ENCODE measurements at places on chromosomes 12 and 14.

- no peak for DNase-seq
- no peaks in the 10 kb centered on the region for H3K4me1 ChIP-seq
- no peak overlapping the region for H3K4me3 ChIP-seq
- no peaks in the 10 kb centered on the region for H3K36me3 ChIP-seq
- H3K27ac ChIP-seq: no peak overlapping the region
Measured at GRCh38 chr12:112833267-112833666, 41.7 kb downstream of the RPH3A start.

- DNase-seq: no peak
- no peak overlapping the region for H3K4me3 ChIP-seq
- H3K27me3 ChIP-seq: no peaks in the 10 kb centered on the region
- H3K4me1 ChIP-seq: no peaks in the 10 kb centered on the region
- no peaks in the 10 kb centered on the region for H3K36me3 ChIP-seq
Measured at GRCh38 chr12:19031032-19031431, 98.5 kb upstream of the PLEKHA5 start.

- peaks cover 5% of the 10 kb centered on the region for H3K4me1 ChIP-seq
- no peaks in the 10 kb centered on the region for H3K36me3 ChIP-seq
- DNase-seq: no peak
- H3K27me3 ChIP-seq: no peaks in the 10 kb centered on the region
- H3K4me3 ChIP-seq: no peak overlapping the region
Measured at GRCh38 chr14:90721619-90722305, 94.5 kb downstream of the TTC7B start.

GRCh38 chr12:81164827-81165226, 86.9 kb downstream of the ACSS3 start:
- no peak overlapping the region for H3K4me3 ChIP-seq
- DNase-seq: no peak
- no peaks in the 10 kb centered on the region for H3K4me1 ChIP-seq
- H3K36me3 ChIP-seq: no peaks in the 10 kb centered on the region
- no peak overlapping the region for H3K27ac ChIP-seq

DNA sequence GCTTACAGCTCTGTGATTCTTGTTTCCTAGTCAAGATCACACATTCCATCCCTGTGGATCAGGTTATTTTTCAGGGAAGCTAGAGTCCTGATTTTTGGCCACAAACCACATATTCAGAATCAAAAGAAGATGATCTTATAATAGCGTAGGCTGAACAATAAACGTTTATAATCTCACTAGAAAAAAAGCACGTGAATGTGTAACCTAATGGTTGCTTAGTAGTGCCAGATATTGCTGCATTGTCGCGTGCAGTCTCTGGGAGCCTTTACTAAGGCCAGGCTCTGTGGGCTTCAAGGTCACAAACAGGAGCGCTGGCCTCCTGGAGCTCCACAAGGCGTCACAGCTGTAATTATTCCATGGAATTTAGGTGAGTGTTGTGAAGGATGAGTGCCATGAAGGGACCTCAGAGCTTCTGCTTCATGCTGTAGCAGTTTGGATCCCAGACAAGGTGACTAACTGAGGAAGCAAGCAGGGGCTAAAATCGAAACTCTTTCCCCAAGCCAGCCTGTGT, 17.4 kb downstream of the CDKN1B start:
- no peak overlapping the region for H3K4me3 ChIP-seq
- DNase-seq: no peak
- H3K27me3 ChIP-seq: no peaks in the 10 kb centered on the region
- no peaks in the 10 kb centered on the region for H3K4me1 ChIP-seq
- H3K36me3 ChIP-seq: no peaks in the 10 kb centered on the region

DNA sequence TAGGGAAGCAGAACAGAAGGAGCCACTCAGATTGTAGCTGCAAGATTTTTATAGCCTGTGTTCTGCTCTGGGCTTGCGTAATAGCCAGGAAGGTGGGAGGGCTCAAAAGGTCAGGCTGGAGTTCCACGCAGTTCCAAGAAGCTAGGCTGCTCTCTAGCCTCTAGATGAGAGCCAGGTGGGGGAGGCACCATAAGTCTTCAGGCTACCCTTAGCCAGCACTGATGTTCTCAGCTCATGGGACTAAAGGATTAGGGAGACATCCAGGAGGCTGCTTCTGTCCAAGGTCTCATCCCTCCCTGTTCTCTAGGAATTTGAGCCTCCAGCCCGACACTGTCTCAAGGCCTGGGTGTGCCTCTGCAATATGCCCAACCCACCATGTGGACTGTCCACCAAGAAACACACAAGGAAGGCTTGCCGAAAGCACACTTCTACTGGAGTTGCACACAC, 1.7 kb downstream of the LMBR1L start:
- H3K27me3 ChIP-seq: no peaks in the 10 kb centered on the region
- H3K36me3 ChIP-seq: peaks cover 1% of the 10 kb centered on the region
- no peak for DNase-seq
- peak overlapping the region; percentile 88 for H3K4me3 ChIP-seq
- H3K4me1 ChIP-seq: no peaks in the 10 kb centered on the region

- H3K27ac ChIP-seq: no peak overlapping the region
- no peaks in the 10 kb centered on the region for H3K36me3 ChIP-seq
- H3K4me3 ChIP-seq: no peak overlapping the region
- DNase-seq: no peak
- no peaks in the 10 kb centered on the region for H3K4me1 ChIP-seq
Measured at GRCh38 chr12:119721306-119721705, 53.4 kb downstream of the PRKAB1 start.

- no peaks in the 10 kb centered on the region for H3K27me3 ChIP-seq
- no peaks in the 10 kb centered on the region for H3K4me1 ChIP-seq
- H3K4me3 ChIP-seq: no peak overlapping the region
- H3K36me3 ChIP-seq: peaks cover 23% of the 10 kb centered on the region
Measured at GRCh38 chr14:102050625-102051024, 36.2 kb downstream of the HSP90AA1 start.

DNA sequence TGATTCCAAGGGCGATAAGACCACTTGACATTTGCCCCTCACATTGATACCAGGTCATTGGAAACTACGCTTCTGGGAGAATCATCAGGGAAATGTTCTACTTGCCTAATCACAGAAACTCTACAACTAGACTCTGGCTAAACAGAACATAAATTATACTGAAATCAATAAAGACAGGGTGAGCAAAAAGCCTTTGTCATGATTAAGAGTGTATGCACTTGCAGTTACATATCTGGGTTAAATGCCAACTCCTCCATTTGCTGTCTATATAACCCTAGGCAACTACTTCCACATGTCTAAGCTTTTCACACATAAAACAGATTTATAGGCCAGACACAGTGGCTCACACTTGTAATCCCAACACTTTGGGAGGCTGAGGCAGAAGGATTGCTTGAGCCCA, 125.7 kb downstream of the PHLDA1 start:
- DNase-seq: no peak
- no peaks in the 10 kb centered on the region for H3K36me3 ChIP-seq
- no peak overlapping the region for H3K4me3 ChIP-seq
- no peak overlapping the region for H3K27ac ChIP-seq
- H3K27me3 ChIP-seq: no peaks in the 10 kb centered on the region

DNA sequence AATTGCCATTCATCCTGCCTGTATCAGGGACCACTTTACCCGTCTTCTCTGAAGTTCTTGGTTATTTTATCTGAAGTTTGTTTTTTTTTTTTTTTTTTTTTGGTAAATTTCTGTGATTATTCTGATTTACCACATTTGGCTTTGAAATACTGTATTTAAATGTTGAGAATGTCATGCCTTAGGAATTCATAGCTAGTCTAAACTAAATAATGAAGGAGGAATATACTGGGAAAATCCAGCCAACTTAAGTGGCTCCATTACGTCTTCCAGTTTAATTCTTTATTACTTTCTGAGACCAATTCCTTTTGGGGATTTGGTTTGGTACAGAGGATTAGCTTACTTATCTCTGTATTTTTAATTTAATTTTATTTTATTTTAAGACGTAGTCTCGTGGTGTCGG, 60.3 kb upstream of the KCNMB4 start:
- no peaks in the 10 kb centered on the region for H3K4me1 ChIP-seq
- H3K27ac ChIP-seq: no peak overlapping the region
- H3K36me3 ChIP-seq: no peaks in the 10 kb centered on the region

- H3K27ac ChIP-seq: no peak overlapping the region
- H3K4me1 ChIP-seq: no peaks in the 10 kb centered on the region
- H3K4me3 ChIP-seq: no peak overlapping the region
Measured at GRCh38 chr12:92470608-92471021, 232.2 kb upstream of the PLEKHG7 start.

DNA sequence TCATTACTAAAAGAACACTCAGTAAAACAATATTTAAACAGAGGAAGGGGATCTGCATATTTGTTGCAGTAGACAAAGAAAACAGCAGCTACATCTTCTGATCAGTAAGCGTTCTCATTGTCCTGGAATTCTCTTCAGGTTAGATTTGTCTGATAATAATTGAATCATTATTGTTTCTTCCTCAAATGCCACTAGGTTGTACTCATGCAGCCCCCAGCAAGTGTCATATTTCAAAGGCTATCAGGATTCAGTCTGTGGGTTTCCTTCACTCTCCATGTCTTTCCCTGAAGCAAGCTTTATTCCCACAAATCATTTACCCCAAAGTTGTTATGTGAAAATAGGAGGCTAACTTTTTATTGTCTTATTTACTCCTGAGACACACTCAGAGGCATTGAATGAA, 14.7 kb downstream of the PIK3C2G start:
- H3K4me1 ChIP-seq: no peaks in the 10 kb centered on the region
- H3K27ac ChIP-seq: no peak overlapping the region
- no peaks in the 10 kb centered on the region for H3K36me3 ChIP-seq
- H3K27me3 ChIP-seq: no peaks in the 10 kb centered on the region
- DNase-seq: no peak

DNA sequence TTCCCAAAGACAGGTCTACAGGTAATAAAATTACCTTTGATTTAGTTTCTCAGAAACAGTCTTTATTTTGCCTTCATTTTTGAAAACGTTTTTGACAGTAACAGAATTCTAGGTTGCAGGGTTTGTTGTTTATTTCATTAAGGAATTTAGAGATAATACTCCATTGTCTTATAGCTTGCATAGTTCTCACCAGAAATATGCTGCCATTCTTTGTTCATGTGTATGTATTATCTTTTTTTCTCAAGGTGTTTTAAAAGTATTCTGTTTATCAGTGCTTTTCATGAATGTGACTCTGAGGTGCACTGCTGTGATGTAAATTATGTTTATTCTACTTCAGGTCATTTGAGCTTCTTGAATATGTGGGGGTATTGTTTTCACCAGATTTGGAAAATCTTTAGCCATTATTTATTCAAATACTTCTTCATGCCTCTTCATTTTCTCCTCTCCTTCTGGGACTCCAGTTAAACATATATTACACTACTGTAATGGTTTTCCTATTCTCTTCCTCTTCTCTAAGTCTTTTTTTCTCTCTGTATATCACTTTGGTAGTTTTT, 32.7 kb downstream of the ZNF605 start:
- no peak for DNase-seq
- no peaks in the 10 kb centered on the region for H3K36me3 ChIP-seq
- no peak overlapping the region for H3K4me3 ChIP-seq
- H3K27ac ChIP-seq: no peak overlapping the region
- H3K4me1 ChIP-seq: no peaks in the 10 kb centered on the region
- H3K27me3 ChIP-seq: no peaks in the 10 kb centered on the region

GRCh38 chr12:104579718-104580495, 123.2 kb downstream of the CHST11 start:
- no peak for DNase-seq
- no peak overlapping the region for H3K4me3 ChIP-seq
- no peaks in the 10 kb centered on the region for H3K27me3 ChIP-seq
- H3K36me3 ChIP-seq: no peaks in the 10 kb centered on the region

- no peaks in the 10 kb centered on the region for H3K4me1 ChIP-seq
Measured at GRCh38 chr12:29552994-29553748, 55.7 kb upstream of the OVCH1 start.

DNA sequence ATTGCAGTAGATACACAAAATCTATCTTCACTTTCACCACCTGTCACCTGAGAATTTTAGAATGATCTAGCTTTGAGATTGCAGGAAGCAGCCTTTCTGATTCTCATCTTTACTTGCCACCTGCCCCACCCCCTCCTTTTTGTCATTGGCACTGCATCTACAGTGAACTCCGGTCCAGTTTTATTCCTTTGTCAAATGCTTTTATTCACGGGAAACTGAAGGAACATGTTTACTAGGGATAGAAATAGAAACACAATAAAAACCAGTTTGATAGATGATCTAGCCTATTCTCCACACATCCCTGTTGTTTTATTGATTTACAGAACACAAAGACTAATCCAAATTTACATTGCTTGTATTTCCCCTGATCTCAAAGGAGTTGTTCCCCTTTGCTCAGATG, 471.7 kb upstream of the STXBP6 start:
- H3K4me3 ChIP-seq: no peak overlapping the region
- H3K36me3 ChIP-seq: no peaks in the 10 kb centered on the region
- H3K4me1 ChIP-seq: no peaks in the 10 kb centered on the region
- H3K27ac ChIP-seq: no peak overlapping the region

GRCh38 chr12:77253321-77253720, 188.0 kb upstream of the E2F7 start:
- no peak overlapping the region for H3K27ac ChIP-seq
- DNase-seq: no peak
- no peaks in the 10 kb centered on the region for H3K36me3 ChIP-seq
- H3K4me1 ChIP-seq: no peaks in the 10 kb centered on the region
- no peak overlapping the region for H3K4me3 ChIP-seq

DNA sequence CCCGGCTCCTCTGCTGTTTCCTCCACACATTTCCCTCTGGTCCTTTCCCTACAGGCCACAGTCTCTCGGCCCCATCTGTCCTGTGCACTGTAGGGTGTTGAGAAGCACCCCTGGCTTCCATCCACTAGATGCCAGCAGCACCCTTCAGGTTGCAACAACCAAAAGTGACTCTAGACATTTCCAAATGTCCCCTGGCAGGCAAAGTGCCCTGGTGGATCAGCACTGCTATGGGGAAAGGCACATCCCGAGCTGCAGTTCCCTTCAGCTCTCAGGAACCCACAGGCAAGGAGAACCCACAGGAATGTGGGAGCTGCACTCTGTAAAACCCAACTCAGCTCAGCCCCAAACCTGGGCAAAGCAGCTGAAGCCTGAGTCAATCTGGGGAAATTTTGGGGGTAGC, 77.0 kb downstream of the RBM19 start:
- no peaks in the 10 kb centered on the region for H3K27me3 ChIP-seq
- DNase-seq: peak; percentile 13
- no peaks in the 10 kb centered on the region for H3K4me1 ChIP-seq
- no peaks in the 10 kb centered on the region for H3K36me3 ChIP-seq
- H3K27ac ChIP-seq: no peak overlapping the region
- H3K4me3 ChIP-seq: no peak overlapping the region

GRCh38 chr14:23929822-23930294, 23.7 kb upstream of the DHRS4 start:
- no peak overlapping the region for H3K4me3 ChIP-seq
- DNase-seq: peak; percentile 67
- no peaks in the 10 kb centered on the region for H3K27me3 ChIP-seq
